ENCODE measurements at places on chromosomes 13 and 19.

DNA sequence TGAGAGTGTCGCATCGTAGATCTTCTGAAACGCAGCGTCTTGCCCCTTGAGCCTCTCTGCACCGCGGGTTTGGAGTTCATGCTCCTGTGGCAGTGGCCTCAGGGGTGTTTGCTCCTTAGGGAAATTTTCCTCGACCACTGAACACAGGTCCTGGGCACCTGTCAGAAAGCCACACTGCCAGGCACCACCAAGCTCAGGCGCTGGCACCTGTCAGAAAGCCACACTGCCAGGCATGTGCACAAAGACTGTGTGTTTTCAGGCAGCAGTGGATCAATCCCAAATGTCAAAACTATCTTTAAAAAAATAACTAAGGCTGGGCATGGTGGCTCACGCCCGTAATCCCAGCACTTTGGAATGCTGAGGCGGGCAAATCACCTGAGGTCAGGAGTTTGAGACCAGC is 87.1 kb downstream of the ATP11A start:
- no peak for DNase-seq

GRCh38 chr13:108176685-108177274 is 38.6 kb downstream of the LIG4 start:
- no peak for DNase-seq

- DNase-seq, result no peak
Observed at GRCh38 chr19:42531313-42531712, 3.0 kb upstream of the CEACAM1 start.

DNA sequence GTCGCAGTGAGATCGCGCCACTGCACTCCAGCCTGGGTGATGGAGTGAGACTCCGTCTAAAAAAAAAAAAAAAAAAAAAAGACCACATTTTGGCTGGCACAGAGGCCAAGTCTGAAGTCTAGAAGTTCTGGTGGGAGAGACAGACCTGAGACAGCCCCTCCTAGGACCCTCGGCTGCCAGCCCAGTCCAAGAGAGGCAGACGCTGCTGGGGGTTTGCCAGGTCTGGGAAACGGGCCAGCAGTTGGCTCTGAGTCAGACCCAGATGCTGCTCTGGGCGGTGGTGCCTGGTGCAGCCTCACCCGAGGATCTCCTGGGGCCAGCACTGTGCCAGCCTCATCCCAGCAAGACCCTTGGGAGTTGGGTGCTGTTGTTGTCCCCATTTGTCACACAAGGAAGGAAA is 5.8 kb downstream of the FCHO1 start:
- DNase-seq, result no peak

DNA sequence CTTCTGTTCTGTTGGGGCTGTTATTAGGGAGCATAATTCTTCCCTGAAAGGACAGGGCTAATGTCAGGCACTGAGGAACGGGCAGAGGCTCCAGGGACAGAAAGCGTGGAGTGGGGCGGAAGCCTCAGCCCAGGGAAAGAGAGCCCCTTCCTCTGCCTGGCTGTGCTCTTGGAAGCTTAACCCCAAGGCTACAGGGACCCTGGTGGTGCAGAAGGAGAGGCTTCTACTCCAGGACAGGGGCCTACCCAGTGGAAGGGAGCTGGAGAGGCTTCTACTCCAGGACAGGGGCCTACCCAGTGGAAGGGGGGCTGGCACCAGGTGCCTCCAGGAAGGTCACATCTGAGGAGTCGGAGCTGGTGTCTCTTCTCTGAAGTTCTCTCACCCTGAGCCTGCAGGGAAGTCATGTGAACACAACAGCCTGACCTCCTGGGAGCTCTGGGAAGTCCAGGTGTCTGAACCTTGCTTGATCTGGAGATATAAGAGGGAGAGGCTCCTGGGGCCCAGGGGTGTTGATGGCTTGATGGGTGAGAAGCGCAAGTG is 159.5 kb upstream of the SOX1 start:
- DNase-seq, result no peak

GRCh38 chr13:19601749-19602725 is 31.4 kb upstream of the MPHOSPH8 start:
- DNase-seq, result peak; percentile 24
